Sciatic nerve (tissue), 2 donors: ENCODE measurements at places on chromosomes 1 and 21.

DNA sequence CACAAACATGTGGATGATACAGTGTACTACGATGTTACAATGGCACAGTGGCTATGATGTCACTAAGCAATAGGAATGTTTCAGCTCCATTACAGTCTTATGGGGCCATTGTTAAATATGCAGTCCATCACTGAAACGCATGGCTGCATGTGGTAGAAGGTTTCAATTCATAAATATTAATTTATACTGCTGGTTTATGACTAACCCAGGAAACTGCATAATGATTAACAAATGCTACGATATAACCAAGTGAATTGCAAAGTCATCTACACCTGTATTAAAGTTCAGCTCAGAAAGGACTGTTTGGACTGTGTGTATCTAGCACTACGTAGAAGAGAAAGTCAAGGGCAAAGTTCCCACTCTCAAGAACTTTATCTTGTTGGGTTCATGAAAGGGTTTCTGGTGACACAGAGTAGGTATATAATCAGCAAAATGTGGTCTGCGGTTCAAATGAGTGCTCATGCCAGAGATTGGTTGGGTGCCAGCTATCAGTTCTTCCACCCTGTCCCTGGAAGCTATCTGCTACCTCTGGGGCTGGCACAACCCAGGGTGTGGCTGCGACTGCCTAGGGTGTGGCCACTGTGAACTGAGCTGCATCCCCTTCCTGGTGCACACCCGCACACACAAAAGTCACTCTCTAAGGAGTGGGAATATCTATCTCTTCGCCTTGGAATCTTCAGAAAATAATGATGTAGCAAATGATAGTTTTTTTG, 14.8 kb downstream of the MGST3 start:
- DNase-seq: no peak

- no peak for DNase-seq
Measured at GRCh38 chr1:245742896-245743295, 588.1 kb downstream of the KIF26B start.

DNA sequence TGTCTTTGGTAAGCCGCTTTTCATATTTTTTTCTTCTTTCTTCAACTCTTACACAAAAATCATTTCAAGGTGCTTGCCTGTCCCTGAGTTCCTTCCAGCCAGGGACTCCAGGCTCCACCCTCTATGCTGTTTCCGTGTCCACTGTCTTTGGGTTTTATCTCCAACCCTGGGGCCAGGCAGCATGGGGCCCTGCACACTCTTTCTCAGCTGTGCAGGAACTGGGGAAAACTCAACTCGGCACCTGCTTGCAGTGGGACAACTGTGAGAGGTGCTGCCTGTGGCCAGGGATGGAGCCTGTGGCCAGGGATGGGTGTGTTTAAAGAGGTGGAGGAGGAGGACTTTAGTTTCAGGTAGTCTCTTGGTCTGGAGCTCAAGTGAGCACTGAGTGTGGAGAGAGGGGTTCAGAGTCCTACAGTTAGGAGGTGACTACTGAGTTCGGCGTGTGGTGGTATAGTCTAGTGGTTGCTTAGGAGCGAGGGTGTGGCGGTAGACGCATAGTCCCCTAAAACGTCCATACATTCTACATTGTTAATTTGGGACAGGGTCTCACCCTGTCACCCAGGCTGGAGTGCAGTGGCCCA, 13.4 kb downstream of the TNFRSF8 start:
- DNase-seq: no peak

DNA sequence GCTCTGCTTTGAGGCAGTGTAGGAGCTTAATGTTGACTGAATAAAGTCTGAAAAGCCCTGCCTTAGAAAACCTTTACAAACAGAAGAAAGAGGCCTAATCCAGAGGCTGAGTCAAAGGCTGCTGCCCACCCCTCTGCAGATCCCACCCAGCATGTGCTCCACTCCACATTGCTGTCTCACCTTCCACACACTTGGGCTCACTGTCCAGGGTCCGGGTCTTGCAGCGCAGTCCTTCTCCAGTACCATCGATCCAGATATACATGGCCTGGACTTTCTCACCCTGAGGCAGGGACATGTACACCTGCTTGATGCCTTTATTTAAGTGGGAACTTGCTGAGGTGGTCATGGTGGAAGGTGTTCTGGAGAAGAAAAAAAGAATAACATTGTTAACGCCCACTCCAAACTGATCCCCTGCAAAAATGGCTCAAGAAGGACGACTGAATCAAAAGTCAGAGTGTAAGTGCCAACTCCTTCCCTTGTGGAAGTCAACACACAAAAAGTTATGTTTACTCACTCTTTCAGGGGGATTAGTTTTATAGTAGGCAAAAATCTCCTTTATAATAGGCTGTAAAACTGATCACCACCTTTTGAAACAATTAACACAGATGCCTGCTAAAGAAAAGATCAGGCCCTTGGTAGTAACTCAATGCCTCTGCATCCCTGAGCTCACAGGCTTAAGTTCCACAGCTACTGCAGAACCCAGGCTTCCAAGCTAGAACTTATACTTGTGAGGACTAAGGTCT, 3.0 kb downstream of the GLUL start:
- no peak for DNase-seq

- peak; percentile 84 for DNase-seq
Measured at GRCh38 chr1:65067491-65068201, 80.4 kb upstream of the AK4 start.

- no peak for DNase-seq
Measured at GRCh38 chr21:27772816-27773215, 805.9 kb upstream of the ADAMTS5 start.

DNA sequence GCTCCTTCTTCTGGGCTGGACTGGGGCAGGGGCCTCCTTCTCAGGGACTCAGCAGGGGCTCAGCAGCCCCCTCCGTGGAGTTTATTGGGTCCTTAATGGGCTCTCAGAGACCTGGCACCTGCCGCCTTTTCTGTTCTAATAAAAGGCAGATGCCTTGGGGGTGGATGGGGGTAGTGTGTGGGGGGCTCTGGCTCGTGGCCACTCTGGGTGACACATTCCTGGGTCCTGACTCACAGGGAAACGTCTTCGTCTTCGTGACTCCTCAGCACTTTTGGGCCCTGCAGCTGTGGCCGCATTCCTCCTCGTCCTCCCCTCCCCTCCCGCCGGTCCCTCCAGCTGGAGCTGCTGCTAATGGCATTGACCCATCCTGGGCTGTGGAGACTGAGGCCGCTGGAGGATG, 107.8 kb upstream of the WNT4 start:
- DNase-seq: no peak

DNA sequence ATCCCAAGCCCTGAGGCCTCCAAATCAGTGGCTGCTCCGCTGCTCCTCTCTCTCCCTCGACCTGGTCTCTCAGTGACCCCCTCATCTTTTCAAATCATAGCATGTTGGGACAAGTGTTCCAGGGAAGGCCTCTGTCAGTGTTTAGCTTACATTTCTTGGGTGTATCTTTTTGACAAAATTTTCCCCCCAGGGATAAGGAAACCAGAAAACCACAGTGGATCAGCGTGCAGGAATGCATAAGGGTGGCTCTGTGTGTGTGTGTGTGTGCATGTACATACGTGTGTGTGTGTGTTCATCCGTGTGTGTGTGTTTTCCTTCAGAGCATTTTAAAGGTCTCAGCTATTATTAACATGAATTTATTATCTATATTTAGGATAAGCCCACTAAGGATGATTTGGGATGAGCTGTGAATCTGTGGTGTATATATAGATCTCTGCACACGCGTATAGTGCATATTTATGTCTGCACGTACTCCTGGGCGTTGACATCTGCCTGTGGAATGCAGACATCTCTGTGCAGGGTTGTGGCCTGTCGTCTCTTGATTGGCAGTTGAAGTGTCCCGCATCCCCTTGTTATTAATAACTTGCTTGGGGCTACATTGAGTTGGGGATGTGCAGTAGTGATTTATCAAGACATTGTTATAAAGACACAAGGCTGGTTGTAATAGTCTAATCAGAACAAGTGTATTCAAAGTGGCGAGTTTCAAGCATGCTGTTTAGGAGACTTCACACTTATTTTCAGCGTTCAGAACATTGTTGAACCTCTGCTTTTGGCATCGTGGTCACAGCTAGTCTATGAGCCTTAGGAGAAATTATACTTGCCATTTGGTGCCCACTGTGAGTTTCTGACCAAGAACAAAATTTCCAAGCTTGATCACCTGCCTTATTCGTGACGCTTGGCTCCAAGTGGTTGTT, 55.6 kb downstream of the GALNT2 start:
- no peak for DNase-seq

DNA sequence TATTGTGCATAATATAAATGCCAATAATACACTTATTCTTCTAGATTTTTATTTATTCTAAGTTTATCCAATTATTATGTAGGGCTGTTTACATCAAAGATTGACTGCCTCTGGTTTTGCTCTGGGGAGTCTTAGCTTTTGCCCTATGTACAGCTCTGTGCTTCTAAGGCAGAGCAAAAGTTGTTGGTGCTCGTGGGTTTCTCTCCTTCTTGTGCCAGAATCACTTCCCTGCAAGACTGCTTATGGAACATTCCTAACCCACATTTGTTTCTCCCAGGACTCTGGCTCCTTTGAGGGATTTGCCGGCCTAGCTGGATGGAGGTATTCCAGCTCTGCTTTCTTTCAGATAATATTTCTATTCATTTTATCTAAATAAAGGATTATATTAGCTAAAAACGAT, 849.1 kb downstream of the USP25 start:
- no peak for DNase-seq

DNA sequence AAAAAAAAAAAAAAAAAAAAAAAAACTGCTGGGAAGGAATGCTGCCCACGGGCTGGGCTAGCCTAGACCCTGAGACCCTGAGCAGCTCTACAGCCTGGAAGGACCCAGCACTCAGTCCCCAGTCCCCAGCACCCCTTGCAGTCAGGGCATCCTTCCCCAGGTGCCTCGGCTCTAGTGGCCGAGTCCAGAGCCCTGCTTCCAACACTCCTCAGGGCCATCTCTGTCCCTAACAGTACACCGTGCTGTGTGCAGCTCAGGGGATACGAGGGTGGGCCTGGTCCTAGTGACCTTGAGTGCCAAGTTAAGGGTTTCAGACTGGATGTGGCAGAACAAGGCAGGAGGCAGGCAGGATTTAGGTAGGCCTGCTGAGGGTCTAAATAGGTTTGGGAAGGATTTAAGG, 50.2 kb upstream of the LRP8 start:
- DNase-seq: peak; percentile 19

DNA sequence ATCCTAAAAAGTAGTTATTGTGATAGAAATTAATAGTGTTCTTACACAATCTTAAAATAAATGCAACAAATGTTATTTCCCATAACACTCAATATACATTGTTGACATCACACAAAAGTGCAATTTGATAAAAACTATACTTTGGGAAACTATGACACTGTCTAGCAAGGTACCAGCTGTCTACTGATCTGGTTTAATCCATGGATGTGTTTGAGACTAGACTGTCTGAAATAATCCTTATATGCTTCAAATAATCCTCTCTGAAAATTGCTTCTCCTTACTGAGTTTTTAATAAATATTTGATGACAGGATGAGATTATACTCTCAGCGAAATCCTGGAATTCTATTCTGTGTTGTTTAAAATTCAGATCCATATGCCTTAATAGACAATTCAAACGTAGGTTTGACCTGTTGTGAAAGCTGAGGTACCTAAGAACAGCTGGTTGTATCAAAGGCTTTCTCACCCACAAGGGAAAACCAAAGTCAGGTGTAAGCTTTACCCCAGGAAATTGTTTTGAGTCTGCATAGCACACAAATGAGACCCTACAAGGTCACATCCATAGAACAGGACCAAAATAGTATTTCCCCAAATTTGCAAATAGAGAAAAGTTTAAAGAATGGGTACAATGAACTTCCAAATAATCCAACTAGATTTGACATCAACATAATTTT, 8.8 kb upstream of the GFI1 start:
- DNase-seq: no peak

DNA sequence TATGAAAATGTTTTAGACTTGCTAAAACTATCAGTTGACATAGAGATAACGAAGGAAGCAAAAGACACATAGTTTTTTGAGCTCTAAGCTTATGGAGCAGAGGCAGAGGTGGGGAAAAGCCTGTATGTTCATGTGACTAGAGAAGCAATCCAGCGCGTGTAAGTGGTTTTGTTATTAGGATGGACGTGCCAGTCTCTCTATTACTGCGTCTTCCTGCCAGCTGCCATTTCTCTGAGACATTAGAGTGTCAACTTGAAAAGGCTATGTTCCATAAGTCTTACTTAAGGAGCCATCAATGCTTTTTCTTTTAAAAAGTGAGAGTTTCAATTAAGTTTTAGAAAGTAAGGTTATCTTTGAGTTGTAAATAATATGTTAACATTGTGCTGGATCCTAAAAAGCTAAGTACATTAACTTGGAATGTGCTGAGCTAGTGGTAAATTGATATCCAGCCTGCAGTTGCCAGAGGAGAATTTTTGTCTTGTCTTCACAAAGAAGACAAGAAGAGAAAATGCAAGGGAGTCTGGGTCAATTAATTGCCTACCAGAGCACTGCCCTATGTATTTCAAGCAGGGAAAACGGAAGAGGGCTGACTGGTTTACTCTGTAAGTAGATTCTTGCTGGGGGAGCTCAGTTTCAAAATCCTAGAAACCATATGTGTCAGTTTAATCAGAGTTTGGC, 161.8 kb upstream of the B3GALT2 start:
- DNase-seq: no peak

DNA sequence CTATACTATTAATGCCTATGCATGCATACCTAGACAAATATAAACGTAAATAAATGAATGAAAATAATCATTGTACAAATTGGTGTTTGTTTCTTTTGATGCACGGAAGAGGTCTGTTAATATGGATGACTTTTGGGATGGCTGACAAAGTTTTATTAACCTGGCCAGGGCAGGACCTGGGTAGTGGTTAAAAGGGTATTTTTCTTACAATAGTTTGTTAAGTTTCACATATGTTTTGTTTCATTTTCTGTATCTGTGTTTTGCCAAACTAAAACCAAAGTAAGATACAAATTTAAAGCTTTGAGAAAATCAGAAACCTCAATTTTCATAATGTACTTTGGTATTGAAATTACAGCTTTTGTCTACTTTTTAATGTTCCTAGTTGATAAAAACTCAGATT, 222.7 kb upstream of the OLFM3 start:
- no peak for DNase-seq

DNA sequence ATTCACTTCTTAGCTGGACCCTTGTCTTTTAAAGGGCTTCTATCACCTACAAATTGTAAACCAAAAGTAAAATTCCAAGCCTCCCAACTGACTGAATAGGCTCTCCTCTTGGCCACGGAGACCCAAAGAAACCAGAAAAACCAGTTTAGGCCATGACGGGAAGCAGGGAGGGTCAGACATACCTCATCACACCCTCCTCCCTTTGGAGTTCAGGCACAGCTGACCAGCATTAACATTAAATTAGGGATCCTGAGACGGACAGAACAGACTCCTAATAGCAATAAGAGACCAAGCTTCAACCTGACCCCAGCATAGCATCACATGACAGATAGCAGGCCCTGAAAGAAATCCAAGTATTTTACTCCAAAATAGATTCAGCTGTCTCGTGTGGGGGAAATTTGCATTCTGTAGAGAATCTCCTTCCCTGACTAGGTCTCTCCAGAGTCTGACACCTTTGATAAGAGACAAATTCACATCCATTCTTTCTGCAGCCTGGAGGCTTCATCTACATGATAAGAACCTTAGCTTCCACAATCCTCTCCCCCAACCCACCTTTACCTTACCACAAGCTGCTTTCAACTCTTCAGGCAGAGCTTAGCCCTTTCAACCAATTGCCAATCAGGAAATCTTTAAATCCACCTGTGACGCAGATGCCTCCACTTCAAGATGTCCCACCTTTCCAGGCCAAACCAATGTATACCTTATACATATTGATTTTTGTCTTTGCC, 177.1 kb upstream of the RAB4A start:
- no peak for DNase-seq

GRCh38 chr1:93348104-93348728, 2.5 kb downstream of the DR1 start:
- no peak for DNase-seq
